ENCODE measurements at places on chromosomes 6 and 20.
A peak's percentile ranks its signal among the peaks of the same experiment; 100 is the strongest.

DNA sequence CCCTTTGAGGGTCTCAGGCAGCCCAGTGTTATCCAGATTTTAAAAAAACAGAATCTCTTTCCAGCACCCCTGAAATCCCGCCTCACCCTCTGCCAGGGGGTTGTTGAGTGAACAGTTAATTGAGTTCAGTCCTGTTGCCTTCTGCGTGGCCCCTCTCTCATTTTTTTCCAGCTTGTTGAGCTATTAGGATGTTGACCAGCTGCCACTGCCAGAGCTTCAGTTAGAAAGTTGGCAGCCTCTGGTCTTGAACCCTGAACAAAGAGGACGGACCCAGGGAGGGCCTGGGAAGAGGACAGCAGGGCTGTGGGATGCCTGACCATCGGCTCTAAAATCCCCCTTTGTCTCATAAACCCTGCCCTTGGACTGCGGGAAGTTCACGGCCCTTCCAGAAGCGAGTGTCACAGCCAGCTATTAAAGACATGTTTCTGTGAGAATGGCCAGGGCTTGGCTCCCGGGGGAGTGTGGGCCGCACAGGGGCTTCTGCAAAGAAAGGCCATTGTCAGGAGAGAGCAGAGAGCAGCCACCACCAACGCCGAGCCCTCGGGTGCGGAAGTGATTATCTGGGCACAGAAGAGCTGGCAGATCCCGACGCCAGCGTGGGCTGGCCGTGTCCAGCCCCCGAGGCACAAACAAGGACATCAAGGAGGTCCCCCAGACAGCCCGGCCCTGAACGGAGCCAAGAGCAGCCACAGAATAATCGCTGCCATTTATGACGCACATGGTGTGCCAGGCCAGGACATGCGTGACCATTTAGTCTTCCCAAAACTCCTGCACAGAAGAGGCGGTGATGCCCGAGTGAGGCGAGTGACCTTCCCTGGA lies 189.0 kb downstream of the ANKRD60 start:
- no peak for DNase-seq

GRCh38 chr6:114033606-114034005 lies 62.7 kb upstream of the HDAC2 start:
- no peak for DNase-seq

DNA sequence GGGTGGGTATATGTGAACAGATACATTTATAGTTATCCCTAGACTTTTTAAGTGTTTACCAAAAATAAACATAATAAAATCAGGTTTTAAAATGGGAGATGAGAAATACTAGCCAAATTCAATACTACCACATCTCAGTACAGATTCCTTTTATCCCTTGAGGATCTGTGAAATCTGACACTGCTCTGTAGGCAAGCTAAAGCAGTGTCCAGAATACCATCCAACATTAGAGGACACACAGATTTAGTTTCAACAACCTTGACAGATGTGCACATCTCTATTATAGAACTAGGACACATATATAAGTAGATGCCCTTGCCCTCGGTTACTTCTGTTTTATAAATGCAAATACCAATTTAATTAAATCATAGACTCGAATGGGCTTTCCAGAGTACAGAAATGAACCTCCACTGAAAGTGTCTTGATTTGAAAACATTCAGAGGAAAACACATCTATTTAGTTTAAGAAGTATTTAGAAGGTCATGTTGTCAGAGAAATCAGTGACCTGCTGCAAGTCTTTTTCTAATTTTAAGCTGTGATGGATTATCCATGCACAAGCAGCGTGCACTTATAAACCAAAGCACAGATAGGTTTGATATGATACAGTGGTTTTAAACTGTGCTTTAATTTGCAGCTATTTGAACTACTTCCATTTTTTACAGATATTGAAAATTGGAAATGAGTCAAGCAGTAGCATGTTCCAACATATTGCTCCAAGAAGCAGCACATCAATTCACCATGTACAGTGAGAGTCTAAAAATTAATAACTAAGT lies 156.3 kb upstream of the EPHA7 start:
- no peak for DNase-seq

DNA sequence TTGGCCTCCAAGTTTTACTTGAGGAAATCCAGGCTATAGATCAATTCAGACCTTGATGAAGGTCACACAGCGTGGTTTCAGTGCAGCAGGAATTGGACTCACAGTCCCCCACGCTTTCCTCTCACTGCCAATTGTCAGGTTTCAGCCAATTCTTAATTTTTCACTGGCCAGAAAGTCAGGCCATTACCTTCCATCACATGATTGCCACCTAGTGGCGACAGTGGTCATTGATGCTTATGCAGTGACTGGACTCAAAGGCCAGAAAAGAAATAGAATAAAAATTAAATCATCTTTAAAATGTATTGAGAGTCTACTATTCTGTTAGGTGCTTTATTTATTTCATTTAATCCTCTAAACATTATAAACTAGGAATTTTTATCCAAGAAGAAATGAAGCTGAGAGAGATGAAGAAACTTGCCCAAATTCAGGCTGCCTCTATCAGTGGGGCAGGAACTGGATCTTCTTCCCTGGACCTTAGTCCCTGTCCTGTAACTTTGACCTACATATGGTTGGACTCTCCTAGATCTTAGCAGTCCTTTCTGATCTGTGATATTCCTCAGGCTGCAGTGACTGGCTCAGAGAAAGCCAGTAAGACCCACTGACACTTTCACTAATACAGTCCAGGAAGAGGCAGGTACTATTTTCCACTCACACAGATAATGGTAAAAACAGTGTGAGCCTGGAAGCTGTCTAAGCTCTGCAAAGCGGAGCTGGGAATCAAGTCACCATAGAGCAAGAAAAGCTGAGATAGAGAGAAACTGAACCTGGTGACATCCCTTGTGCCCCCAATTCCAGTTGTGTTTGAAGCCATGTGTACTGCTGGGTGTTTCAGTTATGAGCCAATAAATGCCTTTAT lies 133.3 kb downstream of the ELOVL4 start:
- DNase-seq: peak; percentile 30

DNA sequence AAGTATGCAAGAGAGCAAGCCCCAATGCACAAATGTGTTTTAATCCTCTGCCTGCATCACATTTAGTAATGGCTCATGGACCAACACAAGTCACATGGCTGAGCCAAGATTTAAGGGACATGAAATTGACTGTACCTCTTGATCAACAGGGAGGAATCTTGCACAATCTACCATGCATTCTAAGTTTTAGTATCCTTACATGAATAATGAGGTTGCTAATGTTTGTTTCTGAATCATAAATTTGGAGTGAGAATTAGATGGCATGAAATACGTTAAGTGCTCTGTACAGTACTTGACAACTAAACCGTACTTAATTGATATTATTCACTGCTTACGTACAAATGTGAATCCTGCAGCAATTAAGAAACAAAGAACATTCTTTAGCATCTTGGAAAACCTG lies 553.8 kb upstream of the JAG1 start:
- DNase-seq: no peak

- DNase-seq: no peak
These were observed 27.1 kb downstream of the CHMP4B start for GRCh38 chr20:33838035-33838864.

GRCh38 chr6:120908767-120909166 lies 425.5 kb downstream of the TBC1D32 start:
- no peak for DNase-seq

DNA sequence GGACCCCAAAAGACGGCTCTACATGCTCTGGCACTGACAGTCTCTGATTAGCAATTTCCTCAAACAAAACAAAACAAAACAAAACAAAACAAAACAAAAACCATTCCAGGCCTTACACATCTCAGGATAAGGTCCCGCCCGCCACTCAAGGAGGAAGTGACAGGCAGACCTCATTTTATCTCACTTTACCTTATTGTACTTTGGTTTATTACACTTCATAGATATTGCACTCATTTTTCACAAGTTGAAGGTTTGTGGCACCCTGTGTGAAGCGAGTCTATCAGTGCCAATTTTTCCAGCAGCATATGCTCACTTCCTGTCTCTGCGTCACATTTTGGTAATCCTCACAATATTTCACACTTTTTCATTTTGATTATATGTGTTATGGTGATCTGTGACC lies 15.2 kb downstream of the ZBP1 start:
- DNase-seq: peak; percentile 17

GRCh38 chr20:61437280-61438206 lies 185.5 kb downstream of the CDH4 start:
- DNase-seq: no peak

DNA sequence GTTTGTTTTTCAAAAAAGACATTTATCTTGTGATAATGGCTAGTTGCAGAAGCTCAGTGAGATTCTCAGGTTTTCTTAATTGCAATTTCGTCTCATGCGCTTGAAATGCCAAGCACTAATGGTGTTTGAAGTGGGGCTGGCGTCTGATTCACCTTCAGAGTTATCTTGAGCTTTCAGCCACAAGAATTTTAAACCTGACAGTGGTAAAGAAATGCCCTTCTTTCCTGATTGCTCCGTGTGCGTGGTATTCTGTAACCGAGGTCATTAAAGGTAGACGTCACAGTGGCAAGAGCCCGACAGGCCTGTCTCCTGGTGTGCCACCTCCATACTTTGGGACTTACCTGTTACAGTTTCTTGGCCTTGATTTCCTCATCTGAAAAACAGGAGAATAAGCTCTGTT lies 126.5 kb upstream of the QKI start:
- no peak for DNase-seq

- no peak for DNase-seq
These were observed 30.9 kb upstream of the ENPP5 start for GRCh38 chr6:46201702-46202101.

DNA sequence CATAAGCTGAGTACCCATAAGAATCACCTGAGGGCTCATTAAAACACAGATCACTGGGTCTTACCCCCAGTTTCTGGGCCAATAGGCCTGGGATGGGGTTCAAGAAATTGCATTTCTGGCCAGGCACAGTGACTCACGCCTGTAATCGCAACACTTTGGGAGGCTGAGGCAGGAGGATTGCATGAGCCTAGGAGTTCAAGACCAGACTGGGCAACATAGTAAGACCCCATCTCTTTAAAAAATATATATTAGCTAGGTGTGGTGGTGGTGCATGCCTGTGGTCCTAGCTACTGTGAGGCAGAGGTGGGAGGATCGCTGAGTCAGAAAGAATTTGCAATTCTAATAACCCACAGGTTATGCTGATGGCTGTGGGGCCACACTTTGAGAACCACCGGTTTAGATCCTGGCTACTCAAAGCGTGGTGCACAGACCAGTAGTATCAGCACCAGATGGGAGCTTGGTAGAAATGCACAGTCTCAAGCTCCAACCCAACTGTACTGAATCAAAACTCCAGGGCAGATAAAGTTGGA lies 2.0 kb downstream of the CCM2L start:
- DNase-seq: no peak

DNA sequence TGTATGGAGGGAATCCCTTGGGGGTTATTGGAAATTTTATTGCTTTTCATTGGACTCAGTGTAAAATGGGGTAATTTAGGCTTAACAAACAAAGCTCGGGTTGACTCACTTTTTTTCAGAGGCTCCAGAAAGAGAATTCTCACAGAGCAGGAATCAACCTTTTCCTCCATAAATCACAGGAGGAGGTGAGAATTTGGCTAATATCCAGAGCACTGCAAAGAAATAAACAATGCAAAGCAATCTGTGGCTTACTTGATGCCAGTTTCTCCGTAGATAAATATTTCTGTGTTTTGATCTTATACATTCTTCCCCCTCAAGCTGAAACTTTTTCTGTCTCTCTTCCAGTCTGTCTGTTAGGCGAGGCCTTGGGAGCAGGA lies 176.6 kb downstream of the TSHZ2 start:
- DNase-seq: no peak

DNA sequence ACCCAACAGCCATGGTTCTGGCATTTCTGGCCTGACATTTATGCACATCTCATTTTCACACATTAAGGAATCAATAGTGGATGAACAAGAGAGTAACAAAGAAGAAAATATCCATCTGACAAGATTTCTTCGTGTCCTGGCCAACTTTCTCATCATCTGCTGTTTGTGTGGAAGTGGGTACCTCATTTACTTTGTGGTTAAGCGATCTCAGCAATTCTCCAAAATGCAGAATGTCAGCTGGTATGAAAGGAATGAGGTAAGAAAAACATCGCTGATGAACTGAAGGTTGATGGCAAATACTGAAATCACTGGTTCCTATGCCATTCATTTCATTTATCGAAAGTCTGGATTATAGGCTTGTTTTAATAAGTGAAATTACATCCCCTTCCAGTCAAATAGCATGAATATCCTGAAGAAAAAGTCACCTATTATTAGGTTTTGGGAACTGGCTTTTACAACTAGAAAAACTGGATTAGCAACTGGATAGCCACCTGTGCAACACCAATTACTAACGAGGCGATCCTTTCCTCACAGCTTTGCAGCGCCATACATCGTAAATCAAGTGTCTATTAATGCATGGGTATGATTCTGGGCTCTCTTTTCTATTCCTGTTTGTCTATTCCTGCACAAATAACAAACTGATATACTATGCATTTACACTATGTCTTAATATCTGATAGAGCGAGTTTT lies 50.2 kb upstream of the NOP56 start:
- DNase-seq: no peak

DNA sequence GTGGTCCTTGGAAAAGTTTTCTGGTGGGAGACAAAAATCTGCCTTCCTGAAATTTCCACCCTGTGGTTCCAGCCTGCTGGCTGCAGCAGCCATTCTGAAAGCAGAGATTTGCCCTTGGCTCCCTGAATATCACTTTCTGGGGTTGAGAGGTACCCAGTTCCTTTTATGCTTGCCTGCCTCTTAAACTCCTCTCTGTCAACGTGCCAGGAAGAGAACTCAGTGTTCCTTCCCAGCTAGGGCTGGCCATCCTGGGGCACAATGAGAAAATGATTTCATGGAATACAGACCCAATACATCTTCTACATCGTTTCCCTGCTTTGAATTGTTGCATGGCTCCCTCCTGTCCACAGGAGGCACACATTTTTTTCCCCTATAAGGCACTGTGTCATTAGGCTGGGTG lies 1.6 kb upstream of the DSN1 start:
- no peak for DNase-seq

DNA sequence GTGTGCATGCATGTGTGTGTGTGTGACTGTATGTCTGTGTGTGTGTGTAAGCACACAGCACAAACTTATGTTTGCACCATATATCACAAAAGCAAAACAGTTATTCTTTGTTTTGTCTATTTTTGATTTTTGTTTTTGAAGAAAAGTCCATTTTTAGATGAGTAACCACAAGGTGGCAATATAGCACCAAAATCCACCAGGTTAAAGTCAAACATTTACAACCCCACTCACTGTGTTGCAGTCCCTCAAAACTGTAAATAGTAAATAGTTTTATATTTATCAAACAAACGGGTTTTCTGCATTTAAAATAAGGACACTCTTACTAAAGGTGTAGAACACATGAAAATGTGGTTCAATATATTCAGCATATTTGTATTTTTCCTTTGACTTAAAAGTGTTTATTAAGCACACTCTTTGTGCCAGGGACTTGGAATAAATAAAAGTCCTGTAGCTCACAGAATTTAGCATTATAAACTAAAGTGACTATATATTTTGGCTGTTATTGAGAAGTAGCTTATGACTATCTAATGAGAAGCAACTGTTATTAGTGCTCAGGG lies 118.5 kb downstream of the GFRAL start:
- no peak for DNase-seq

GRCh38 chr20:431012-431904 lies 23.2 kb downstream of the RBCK1 start:
- peak; percentile 30 for DNase-seq
